Stimulated activated CD4-positive, alpha-beta T cell treated with anti-CD3 and anti-CD28 coated beads, Interleukin-15, amount 100 ng/mL, for 1 hour (primary cell): ENCODE measurements at places on chromosomes 1 and 21.

GRCh38 chr1:100411019-100411418 is 58.7 kb downstream of the CDC14A start:
- DNase-seq, result no peak

DNA sequence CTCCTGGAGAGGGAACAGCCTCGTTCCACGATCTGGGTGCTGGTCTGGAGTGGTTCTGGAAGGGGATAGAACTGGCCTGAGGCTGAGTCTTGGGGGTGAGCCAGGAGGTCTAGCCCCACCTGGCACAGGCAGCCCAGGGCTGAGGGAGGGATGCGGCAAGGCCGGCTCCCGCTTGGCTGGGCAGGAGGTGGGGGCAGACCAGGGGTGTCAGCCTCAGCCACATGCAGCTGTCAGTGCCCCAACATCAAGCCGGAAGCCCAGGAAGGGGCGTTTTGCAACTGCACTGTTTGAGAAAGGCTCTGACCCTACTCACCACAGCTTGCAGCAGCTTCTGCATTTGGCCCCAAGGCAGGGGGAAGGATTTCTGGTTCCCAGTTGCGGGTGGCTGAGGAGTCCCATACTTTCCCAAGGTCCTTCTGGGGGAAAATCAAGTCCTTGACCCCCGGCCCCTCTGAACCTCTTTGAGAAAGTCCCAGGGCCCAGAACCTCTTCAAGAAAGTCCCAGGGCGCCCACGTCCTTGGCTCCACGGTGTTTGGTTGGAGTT is 2.0 kb downstream of the EFHD2 start:
- no peak for DNase-seq

- DNase-seq, result no peak
Measured at GRCh38 chr1:65264197-65264929, 45.0 kb upstream of the DNAJC6 start.

- peak; percentile 29 for DNase-seq
Measured at GRCh38 chr1:172699111-172699510, 40.2 kb downstream of the FASLG start.

DNA sequence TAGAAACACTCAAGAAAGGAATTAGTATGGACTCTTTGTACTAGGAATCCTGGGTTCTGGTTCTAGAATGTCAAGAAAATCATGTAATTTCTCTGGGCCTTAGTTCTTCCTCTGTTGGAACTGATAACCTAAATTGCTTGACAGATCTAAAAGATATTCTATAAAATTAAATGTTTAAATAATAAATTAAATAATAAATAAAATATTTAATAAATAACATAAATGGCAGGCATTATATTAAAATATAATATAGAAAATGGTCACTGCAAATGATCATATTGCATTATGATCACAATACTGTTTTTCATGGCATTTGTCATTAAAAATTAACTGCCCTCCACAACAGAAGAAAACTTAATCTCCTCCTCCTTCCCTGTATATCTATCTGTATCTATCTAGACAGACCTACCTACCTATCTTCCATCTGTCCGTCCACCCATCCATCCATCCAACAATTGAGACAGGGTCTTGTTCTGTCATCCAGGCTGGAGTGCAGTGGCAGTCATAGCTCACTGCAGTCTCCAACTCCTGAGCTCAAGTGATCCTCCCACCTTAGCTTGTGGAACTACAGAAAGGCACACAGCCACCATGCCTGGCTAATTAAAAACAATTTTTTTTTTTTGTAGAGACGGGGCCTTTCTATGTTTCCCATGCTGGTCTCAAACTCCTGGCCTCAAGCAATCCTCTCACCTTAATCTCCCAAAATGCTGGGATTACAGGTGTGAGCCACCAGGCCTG is 16.4 kb downstream of the NUCKS1 start:
- no peak for DNase-seq
